Fibroblast of skin of abdomen (primary cell): ENCODE measurements at places on chromosomes 7 and 10.

DNA sequence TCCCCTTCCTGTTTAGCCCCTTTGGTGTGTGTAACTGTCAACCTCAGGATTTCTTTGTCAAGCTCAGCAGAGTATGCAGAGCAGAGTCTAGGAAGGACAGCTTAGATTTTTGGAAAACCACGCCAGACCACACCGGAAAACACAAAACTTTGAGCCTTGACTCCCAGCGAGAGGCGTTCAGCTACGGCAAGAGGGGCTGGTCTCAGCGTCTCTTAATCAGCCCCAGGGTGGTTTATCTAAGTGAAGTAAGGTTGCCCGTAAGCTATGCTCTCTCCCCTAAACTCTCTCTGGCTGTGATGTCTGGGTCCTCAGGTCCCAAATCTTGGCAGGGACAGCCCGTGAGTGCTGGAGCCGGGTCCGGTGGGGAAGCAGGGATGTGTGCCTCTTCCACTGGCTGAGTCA, 230.9 kb downstream of the KLF6 start:
- DNase-seq, result no peak

- DNase-seq, result peak; percentile 58
These were observed 23.2 kb upstream of the PIP4K2A start for GRCh38 chr10:22737587-22737986.

DNA sequence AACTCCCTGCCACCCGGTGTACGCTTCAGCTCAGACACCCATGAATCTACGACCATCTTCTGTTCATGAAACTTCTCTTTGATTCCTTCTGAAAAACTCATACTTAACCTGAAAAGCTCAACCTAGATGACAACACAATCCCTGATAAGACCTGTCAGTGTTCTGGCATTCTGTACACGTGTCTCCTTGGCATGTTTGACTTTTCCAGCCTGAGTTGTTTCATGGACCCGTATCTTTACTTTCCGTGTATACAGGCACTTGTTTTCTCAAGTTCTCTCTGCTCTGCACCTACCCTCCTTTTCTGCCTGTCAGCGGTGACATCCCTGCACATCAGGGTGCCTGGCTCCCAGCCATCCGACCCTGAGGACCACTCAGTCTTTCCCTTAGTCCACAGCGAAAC, 103.3 kb downstream of the LARP4B start:
- no peak for DNase-seq

DNA sequence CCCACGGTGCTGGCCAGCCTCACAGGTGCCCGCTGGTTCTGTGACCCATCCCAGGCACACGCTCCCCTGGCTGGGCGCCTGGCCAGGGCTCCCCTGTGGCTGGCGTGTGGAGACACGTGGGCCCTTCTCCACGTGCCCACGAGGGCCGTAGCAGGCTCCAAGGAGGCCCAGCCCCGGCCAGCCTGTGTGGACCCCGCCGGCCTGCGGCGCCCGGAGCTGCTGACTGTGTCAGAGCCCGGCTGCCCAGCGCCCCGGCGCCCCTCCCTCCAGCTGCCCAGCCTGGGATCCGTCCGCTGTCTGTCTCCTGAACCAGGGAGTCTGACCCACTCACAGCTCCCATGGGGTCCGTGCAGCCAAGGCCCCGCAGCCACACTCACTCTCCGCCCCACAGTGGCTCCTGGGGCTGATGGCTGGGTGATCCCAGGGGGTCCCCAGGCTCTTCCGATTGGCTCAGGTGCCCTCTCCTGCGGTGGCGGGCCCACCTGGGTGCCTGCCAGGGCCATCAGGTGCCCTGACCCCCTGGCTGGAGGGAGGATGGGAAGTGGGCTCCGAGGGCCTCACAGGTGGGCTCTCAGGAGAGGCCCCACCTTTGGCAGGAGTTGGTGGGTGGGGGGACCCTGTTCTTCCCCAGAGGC, 9.6 kb downstream of the TMEM184A start:
- DNase-seq, result no peak

DNA sequence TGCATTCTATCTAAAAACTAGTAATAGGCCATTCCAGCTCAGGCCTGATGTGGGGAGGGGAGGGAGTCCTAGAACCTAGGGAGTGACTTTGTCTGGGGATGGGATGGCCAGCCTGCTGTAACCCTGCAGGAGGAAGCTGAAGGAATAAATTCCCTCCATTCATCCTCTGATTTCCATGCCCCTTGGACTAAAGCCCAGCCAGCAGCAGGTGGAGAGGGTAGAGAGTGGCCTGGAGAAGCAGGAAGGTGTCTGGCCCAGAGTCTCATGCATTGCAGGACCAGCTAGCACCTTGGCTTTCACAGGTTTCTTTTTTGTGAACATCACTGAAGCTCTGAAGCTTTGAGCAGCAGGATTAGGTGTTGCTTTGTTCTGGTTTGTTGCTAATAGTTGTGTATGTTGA, 32.8 kb upstream of the CDH23 start:
- DNase-seq, result no peak

- DNase-seq, result peak; percentile 43
These were observed 49.0 kb upstream of the ARHGAP12 start for GRCh38 chr10:31977440-31978155.

DNA sequence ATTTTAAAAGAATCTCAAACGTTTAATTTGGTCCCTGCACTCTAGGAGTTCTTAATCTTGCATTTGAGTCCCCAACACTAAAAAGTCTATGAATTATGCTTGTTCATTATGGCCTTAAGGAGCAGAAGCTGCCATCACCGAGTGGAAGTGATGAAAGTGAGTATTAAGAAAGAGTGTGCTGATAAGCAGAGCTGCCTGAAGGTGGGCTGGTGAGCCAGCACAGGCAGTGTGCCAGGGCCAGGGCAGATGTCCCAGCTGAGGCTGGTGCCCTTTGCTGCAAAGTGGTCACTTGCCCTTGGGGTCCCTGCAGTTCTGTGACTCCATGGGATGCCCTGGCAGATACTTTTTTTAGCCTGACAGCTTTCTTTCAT, 72.9 kb upstream of the LOXL4 start:
- no peak for DNase-seq

DNA sequence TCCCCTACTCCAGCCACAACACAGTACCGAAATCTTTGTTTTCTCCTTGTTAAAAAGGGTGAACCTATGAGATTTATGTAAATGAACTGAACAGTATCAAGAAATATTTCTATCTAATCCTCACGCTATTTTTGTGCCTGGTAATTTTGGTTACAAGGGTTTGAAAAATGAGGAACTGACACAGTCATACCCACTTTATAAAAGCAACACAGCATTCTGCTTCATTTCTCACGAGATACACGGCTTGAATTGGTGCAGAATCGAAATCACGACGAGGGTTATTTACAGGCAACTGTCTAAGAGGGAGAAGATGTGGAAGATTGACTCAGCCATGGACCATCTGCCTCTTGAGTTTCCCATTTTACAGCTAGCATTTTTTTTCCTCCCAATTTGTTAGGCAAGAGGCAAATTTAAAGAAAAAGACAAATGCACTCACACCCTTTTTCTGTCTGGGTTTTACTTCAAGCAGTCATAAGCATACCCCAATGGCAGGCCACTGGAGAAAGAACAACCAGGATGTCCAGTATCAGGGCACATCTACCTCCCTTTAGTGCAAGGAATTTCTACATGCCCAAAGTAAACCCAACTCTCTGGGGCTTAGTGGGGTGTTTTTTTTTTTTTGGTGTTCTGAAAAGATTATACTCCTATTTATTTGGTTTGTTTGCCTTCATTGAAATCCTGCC, 108.1 kb downstream of the ITGB8 start:
- no peak for DNase-seq

- no peak for DNase-seq
These were observed 22.2 kb downstream of the GLUD1 start for GRCh38 chr10:87072449-87072848.
